Aorta (tissue), 5 donors: ENCODE measurements at places on chromosomes 12 and 14. TPM values are rescaled to one million over a fixed set of nuclear protein-coding genes. Genes with fewer than 3 reads are reported as not detected.

Gene RNU4-1
- 1,718 TPM for total RNA-seq

DNA sequence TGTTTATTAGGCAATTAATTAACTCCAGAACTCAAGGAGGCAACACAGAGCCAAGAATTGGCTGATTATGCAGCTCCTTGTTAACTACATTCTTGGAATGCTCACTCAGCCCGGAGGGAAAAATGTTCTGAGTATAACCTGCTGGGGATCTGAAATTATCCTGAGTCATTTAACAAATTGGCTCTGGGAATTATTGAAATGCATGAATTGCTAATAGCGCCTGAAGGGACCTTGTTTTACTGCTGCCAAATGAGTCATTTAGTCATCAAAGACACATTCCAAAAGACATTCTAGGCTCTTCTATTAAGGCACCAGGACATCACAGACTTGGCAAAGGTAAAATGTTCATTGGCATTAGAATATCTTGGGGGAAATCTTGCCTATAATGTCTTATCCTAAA, 13.0 kb downstream of the TMEM52B start:
- no peak for DNase-seq

DNA sequence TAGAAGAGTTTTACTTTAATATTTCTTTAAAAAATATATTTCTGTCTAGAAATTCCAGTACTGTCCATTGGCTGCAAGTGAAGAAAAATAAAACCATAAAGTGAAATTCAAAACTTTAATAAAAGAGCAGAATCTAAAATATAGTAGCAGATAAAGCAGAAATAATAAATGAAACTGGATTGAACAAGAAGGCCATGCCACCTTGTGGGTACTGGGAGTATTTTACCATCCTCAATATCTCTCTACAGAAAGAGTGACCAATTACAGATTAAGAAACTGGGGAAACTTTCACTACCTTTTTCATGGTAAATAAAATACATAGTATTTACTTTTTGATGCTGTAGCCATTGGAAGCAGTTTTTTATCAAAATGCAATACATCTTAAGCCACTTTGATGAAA, 220.5 kb downstream of the BCAT1 start:
- DNase-seq: no peak

DNA sequence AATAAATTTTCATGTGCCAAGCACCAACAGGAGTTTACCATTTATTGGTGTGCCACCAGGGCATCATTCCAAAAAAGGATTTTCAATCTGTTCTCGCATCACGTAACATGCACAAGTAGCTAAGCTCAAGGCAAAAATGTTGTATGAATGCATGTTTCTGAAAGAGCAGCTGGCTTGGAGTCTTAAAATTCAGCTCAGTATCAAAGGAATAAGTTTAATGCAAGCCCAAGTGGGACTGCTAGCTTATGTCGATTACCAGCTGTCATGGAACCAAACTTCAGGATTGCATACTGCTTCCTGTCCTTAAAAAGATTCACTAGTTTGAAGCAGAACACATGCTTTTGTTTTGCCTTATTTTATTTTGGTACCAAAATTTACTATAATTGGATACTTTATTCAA, 437.0 kb downstream of the FSCB start:
- no peak for DNase-seq
